Fibroblast of upper back skin (primary cell): ENCODE measurements at places on chromosomes 2 and 18.

- no peak for DNase-seq
Measured at GRCh38 chr18:2396162-2396505, 175.2 kb downstream of the METTL4 start.

- DNase-seq = no peak
Measured at GRCh38 chr2:72981536-72981935, 64.2 kb downstream of the EMX1 start.

DNA sequence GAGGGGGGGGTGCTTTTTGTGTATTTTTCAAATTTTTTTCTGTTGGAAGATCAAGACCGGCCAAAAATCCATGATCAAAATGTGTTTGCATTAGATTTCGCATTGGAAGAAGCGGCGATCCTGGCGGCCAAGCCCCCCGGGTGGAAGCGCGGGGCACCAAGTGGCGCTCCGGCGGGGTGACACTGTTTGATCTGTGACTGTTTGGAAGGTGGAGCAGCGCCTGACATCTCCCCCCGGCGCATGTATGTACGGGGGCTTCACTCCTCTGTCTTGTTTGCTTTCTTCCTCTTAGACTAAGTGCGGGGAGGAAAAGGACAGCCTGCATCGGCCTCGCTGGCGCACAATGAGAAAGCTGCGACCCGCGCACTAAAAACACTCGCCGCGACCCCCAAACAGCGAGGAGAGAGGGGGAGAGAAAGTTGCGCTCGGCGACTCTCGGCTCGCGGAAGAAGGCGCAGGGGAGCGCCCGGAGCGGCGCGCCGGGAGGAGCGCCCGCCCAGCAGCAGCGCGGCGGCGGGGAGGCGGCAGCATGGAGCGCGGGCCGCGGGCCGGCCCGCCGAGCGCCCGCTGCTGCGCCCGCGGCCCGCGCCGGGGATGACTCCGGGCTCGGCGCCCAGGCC, 515 bp downstream of the TSHZ1 start:
- DNase-seq = no peak

- DNase-seq = no peak
Measured at GRCh38 chr2:222452422-222452950, 28.1 kb downstream of the SGPP2 start.
